ENCODE measurements at places on chromosomes 3 and 15.

- no peak for DNase-seq
Observed at GRCh38 chr3:128935922-128936321, 56.5 kb downstream of the ACAD9 start.

GRCh38 chr3:133475245-133476010 lies 75.6 kb downstream of the BFSP2 start:
- no peak for DNase-seq

- DNase-seq = no peak
Observed at GRCh38 chr15:33094336-33094735, 100.2 kb downstream of the FMN1 start.

- no peak for DNase-seq
Observed at GRCh38 chr15:51879555-51879954, 50.1 kb downstream of the TMOD3 start.

DNA sequence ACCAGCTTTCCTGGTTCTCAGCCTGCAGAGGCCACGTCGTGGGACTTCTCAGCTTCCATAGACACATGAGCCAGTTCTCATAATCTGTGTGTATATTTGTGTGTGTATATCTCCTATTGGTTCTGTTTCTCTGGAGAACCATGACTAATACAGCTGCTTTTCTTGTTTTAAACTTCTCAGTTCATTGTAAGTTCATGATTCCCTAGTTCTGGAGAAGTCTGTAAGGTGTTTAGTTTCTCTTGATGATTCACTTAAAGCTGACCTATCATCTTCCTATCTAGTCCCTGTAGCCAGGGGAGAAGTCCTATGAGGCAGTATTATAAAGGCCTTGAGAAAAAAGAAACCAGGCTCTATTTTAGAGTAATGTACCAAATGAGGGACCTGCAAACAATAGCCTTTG lies 147.7 kb downstream of the RYR3 start:
- DNase-seq = no peak

DNA sequence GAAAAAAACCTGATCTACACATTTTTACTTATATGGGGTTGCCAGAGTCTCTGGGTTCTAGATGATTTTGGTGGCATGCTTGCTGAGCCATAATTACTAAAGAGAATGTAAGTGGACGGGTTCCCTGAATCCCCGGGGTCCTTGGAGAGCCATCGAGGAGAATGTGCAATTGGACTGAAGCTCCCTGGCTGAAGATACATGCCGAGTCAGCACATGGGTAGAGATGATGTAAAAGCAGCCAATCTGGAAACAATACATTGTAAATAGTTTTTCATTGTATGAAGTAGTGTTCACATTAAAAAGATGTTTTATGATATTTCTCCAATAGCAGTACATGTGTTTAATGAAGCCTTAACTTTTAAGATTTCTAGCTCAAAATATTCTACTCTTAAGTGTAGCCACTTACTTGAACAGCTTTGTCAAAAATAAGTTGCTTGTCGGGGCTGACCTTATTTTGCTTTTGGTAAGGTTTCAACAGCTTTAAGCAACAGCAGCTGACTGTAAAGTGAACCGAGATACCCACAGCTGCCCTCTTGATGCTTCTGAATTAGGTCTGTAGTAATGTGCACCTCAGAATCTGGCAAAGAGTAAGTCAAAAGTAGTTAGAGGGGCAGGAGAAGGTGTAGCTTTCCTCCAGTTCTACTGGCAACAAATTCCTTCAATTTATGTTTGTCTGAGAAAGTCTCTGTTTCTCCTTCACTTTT lies 205.7 kb downstream of the PLCL2 start:
- no peak for DNase-seq
